ENCODE measurements at places on chromosomes 13 and 19.

- no peak for DNase-seq
Measured at GRCh38 chr19:31519908-31520307, 170.7 kb upstream of the TSHZ3 start.

DNA sequence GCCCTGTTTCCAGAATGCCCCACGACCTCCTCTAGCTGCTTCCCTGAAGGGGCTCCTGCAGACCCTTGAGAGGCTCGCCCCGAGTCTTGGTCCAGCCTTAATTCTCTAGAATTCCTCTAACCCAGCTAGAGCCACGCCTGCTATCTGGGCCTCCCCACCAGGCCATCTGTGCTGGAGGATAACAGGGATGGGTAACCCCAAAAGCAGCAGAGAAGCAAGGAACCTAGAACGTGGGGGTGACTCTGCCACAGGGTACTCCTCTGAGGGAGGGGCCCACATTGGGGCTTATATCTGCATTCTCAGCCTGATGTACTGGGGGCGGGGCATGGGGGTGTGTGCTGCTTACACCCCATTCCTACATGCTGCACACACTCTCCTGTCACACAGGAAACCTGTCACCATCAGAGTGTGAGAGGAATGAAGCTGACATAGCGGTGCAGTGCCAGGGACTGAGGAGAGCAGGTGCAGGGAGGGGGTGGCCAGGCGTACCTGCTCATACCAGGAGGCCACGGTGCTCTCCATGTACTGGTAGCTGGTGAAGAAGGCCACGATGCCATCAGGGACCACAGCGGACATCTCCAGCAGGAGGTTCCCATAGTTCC lies 13.8 kb downstream of the KLC3 start:
- DNase-seq: no peak

DNA sequence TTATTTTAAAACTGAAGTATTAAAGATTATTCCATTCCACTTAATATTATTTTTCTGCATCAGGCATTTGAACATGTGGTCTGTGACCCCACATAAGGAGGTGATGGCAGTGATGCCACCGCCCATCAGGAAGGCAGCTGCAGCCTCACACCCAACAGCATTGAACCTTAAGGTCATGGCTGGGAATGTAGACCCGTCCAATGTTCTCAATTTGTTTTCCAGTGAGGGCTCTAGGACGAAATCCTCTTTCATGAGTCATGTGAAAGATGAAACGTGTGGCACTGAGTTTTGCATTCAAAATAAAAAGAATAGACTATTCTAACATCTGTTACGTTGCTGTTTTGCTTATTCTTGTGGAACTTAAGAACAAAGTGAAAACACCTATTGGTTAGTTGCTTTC lies 74.5 kb upstream of the ANKRD10 start:
- DNase-seq: no peak

- DNase-seq: peak; percentile 71
Measured at GRCh38 chr19:16417660-16418596, 53.8 kb downstream of the EPS15L1 start.

GRCh38 chr19:11239377-11240000 lies at the start of gene ANGPTL8:
ANGPTL8 (plus strand) TSS chr19:11239619; CDS start chr19:11239638, 19 bp downstream.
- DNase-seq: no peak

DNA sequence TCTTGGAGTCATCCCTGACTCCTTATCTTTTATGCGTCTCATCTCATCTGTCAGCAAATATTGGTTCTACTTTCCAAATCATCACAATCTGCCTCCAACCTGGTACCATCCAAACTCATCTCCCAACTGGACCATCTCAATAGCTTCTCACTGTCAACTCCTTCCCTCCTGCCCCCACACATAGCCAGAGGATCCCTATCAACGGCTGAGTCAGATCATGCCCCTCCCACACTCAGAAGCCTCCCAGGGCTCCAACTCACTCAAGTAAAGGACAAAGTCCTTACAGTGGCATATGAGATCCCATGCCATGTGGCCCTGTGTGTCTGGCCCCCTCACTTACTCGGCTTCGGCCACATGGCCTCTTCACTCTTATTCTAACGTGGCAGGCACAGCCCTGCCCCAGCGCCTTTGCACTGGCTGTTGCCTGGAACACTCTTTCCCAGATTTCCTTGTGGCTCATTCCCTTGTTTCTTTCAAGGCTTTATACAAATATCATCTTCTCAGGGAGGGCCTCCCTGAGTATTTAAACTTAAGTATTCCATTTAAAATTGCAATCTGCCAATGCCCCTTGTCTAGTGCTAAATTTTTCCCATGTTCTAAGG lies 4.3 kb downstream of the SPRED3 start:
- DNase-seq: no peak

DNA sequence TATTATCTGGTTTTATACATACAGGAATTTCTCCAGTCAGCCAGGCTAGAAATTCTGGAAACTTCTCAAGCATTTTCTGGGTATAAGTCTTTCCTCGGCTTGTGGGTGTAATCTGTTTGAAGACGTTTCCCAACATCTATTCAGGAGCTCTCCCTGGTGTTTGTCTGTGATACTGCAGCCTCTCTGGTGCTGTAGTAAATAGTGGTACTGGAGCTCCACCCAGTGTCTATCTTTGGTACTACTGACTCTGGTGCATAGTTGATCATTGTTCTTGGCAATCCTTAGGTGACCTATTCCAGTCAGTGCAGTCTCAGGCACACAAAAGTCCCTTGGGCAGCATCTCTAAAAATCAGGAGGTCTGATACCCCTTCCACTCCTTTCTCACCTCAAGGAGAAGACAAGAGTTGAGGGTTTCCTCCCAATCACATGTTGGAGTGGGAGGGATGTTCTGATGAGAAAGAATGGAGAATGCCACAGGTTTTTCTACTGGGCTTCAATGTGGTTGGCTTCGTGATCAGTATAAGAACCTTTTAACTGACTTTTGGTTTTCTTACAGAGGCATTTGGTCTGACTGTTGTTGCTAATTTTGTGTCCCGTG lies 115.5 kb downstream of the CYSLTR2 start:
- DNase-seq: peak; percentile 83
